Adipocyte (in vitro differentiated cells): ENCODE measurements at places on chromosomes 7 and 10.

DNA sequence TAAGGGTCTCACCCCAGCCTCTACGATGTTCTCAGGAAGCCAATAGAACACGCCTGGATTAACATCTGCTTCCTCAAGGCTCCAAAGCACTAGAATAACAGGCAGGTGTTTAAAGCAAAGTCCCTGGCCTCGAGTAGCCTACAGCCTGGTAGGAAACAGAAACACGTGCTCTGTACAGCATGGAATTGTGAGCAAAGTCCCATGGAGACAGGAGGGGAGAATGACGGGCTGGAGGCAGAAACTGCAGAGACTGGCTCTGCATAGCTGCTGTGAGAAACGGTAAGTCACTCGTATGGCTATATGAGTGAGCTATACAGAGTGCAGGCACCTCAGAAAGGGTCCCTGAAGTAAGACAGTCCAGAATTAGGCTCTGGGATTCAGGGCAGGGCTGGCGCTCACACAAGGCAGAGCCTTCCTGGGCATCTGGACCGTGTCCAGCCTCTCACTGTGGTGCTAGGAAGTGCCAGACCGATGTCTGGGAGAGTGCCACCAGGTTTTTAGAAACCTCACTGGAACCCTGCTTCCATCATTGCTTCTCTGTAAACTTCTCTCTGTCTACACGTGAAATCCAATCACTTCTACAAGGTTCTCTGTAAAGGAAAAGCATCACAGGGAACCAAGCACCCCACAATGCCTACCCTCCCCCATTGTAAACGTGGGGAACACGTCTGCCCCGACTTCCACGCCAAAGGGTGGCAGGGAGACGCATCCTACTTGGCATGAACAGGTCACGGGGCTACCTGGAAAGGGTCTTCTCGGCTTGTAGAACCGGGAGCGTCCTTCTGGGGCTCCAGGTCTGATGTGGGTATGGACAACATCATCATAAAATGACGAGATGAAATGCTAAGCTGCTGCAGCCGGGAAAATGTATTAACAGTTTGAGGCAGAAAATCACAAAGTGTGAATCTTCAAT, 38.8 kb upstream of the SHH start:
- DNase-seq = no peak

- DNase-seq = no peak
Observed at GRCh38 chr7:148442933-148443332, 147.6 kb upstream of the C7orf33 start.

DNA sequence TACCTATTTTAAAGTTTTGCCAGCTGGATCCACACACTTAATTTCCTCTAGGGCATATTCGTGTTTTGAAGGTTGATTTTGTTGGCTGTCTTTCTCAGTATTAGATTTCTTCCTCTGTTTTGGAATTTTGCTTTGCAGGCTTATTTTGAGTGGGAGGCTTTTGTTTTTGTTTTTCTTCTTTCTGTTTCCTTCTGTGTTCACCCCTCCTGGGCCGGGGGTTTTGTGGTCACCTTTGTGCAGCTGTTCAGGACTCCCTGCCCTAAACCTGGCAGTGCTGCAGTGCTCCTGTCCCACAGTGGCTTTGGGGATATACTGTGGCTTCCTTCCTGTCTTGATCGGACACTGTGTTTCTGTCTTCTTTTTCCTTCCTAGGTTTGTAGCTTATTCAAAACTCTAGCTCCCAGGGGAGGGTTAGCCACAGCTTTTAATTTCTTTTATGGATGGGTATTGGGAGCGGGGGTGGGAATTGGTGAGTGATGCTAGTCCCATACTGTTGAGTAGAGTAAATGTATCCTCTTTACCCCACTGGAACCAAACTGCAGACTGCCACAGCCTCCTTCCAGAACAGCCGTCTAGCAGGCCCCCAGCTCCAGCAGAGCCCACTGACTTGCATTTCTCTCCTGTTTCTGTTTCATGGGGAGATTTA, 228.7 kb upstream of the FZD8 start:
- DNase-seq = no peak

GRCh38 chr10:61411706-61412105, 41.5 kb downstream of the TMEM26 start:
- no peak for DNase-seq

DNA sequence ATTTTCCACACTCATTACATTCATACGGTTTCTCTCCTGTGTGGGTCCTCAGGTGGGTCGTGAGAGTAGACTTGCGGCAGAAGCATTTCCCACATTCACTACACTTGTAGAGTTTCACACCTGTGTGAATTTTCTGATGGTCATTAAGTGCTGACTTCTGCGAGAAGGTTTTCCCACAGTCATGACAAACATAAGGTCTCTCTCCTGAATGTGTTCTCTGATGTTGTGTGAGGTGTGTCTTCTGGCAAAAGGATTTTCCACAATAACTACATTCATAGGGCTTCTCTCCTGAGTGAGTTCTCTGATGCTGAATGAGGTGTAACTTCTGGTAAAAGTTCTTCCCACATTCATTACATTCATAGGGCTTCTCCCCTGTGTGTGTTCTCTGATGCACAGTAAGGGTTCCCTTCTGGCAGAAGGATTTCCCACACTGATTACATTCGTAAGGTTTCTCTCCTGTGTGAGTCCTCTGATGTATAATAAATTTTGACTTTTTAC, 15.1 kb downstream of the ZNF12 start:
- peak; percentile 17 for DNase-seq

DNA sequence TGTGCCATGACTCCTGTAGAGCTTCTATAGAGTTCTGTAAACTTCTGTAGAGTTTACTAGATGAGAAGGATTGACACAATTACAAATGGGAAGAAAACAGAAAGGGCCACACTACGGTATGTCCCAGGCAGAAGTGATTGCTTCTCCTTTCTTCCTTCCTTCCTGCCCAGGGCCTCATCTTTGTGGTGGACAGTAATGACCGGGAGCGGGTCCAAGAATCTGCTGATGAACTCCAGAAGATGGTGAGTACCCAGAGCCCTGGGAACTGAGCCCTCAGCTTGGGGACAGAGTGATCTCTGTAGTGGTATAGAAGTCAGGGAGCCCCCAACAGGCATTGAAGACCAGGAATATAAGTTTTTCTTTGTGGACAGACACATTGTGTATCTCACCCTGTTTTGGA, 1.7 kb downstream of the ARF5 start:
- no peak for DNase-seq

GRCh38 chr10:70459061-70459773, 17.7 kb upstream of the NODAL start:
- no peak for DNase-seq

- no peak for DNase-seq
Observed at GRCh38 chr10:44030738-44031137, 354.2 kb downstream of the CXCL12 start.

- DNase-seq = no peak
Observed at GRCh38 chr10:101114646-101115045, 16.5 kb upstream of the TLX1 start.

GRCh38 chr10:129552119-129552518, 85.1 kb downstream of the MGMT start:
- DNase-seq = no peak

DNA sequence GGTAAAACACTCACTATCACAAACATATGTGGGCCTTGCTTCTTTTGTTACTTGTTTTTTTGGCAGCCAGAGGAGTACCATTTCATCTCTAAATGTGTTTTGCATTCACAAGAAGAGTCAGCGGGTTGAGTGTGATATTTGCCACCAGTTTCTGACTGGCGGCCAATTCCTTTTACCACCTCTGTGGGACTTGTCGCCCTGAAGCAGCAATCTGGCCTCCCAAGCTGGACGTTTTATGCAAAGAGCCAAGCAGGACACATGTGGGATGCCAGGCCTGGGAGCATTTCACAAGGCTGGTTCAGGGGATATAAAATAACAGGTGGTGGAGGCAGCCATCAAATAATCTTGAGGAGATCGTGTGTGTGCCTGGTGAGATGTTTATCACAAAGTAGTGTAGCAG, 61.8 kb upstream of the TRIL start:
- no peak for DNase-seq

DNA sequence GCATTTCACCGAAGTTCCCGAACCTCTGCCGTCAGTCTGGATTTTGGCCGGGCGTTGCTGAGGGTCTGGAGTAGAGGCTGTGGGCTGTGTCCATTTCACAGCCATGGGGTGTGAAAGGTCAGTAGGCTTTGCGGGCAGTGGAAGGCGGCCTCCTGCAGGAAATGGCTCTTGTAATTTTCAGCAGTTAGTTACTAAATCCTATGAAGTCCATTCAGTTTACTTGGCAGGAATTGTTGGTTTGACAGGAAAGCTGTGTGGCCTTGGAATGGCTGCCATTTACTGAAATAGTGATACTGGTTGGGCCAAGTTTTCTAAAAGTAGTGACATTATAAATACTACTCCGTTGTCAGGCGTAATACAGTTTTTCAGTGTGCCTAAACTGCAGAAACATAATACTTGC, 303.7 kb downstream of the CCDC3 start:
- DNase-seq = no peak

DNA sequence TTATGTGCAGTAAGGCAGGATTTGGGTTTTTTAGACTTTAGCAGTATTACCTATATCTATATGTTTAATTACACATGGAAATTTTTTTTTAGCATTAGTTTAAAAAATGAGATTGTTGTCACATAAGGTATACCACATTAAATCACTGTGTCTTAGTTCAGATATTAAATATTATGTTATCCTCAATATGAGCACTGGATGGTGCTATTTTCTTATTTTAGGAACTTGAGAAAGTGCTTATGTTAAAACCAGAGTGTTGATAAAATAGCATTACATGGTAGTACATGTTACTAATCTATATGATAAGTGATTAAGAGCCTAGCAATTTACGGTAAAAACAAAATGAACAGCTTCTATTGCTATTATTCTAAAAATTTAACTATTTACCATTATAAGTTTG, 28.8 kb downstream of the MIOS start:
- peak; percentile 73 for DNase-seq
